H1 (cell line): ENCODE measurements at places on chromosomes 11 and 22. TPM values are rescaled to one million over a fixed set of nuclear protein-coding genes. Genes with fewer than 3 reads are reported as not detected.

The RASSF10 gene
- 1.5 and 1.8 TPM in 2 replicates for total RNA-seq

The HBG2 gene
- not detected in 2 replicates for total RNA-seq

The OR56A5 gene
- total RNA-seq = not detected in 2 replicates

GRCh38 chr11:104968856-104969776, 742 bp upstream of the CASP4 start:
- no peak overlapping the region for H3K27ac ChIP-seq
- H3K27me3 ChIP-seq = no peaks in the 10 kb centered on the region
- 0 out of 2 replicates have a peak, but pooled peaks cover 3% of the 10 kb centered on the region for H3K4me1 ChIP-seq
- H3K4me3 ChIP-seq = no peak overlapping the region
- H3K36me3 ChIP-seq = no peaks in the 10 kb centered on the region

GRCh38 chr11:94737171-94737611, 31.0 kb upstream of the AMOTL1 start:
- H3K27ac ChIP-seq = no peak overlapping the region
- peaks cover 10% of the 10 kb centered on the region for H3K4me1 ChIP-seq
- no peaks in the 10 kb centered on the region for H3K36me3 ChIP-seq
- no peak for DNase-seq
- H3K4me3 ChIP-seq = no peak overlapping the region

- no peaks in the 10 kb centered on the region for H3K27me3 ChIP-seq
- no peak overlapping the region for H3K4me3 ChIP-seq
- H3K27ac ChIP-seq = no peak overlapping the region
- no peak for DNase-seq
- H3K4me1 ChIP-seq = no peaks in the 10 kb centered on the region
These were observed 256.3 kb upstream of the ARHGAP20 start for GRCh38 chr11:110968348-110969062.

GRCh38 chr11:81004576-81004975, 1563.7 kb upstream of the TENM4 start:
- DNase-seq = no peak
- H3K4me3 ChIP-seq = no peak overlapping the region
- H3K27ac ChIP-seq = no peak overlapping the region
- H3K27me3 ChIP-seq = no peaks in the 10 kb centered on the region
- no peaks in the 10 kb centered on the region for H3K4me1 ChIP-seq
- H3K36me3 ChIP-seq = no peaks in the 10 kb centered on the region

- no peak for DNase-seq
- H3K27me3 ChIP-seq = no peaks in the 10 kb centered on the region
- peak overlapping the region; percentile 72; the same call in 1 of the 2 replicates for H3K4me3 ChIP-seq
- peaks cover 32% of the 10 kb centered on the region for H3K36me3 ChIP-seq
- H3K27ac ChIP-seq = no peak overlapping the region
- H3K4me1 ChIP-seq = peaks cover 12% of the 10 kb centered on the region
These were observed 2.3 kb downstream of the CTSC start for GRCh38 chr11:88335284-88335683.

DNA sequence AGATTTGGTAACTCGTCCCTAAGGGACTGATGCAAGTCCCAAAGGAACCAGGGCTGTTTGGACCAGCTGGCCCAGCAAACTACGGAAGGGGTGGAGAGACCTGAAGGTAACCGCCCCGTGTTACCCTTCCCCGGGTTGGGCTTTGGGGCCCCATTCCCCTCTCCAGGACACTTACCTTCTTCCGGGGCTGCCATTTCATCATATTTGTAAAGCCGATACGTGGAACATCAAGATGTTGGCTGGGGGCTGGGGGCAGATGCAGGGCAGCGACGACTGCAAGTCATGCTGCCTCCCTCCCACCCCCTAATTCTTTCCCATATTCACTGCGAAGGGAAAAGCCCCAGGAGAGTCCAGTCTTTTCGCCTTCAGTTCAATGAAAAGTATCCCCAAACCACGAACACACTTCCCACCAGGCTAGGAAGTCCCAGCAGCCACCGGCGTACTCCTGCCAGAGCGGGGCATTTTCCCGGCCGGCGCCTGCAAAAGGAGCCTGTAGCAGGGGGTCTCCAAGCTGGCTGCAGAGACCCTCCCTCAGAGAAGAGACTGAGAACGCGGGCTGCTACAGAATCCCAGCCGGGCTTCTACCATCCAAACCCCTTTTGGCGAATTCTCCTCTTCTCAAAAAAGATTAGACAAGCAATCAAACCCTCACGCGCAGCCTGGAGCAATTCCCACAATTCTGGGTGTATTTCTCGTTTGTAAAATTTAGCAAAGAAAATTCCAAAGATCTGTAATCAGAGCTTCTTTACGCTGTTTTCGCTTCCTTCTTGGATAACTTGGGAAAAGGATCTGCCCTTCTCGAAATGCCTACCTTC, 236.7 kb downstream of the TTC28 start:
- no peaks in the 10 kb centered on the region for H3K36me3 ChIP-seq
- H3K27ac ChIP-seq = no peak overlapping the region
- peak overlapping the region; percentile 75 for H3K4me3 ChIP-seq
- no peaks in the 10 kb centered on the region for H3K4me1 ChIP-seq

GRCh38 chr22:35334004-35334403, 34.3 kb downstream of the TOM1 start:
- no peak overlapping the region for H3K4me3 ChIP-seq
- H3K27ac ChIP-seq = no peak overlapping the region
- H3K36me3 ChIP-seq = no peaks in the 10 kb centered on the region; the same call in 1 of the 2 replicates
- H3K27me3 ChIP-seq = no peaks in the 10 kb centered on the region

- peak overlapping the region; percentile 26; the same call in 1 of the 2 replicates for H3K4me3 ChIP-seq
- H3K27me3 ChIP-seq = peaks cover 4% of the 10 kb centered on the region; the same call in 1 of the 2 replicates
- no peak overlapping the region for H3K27ac ChIP-seq
These were observed 10.0 kb upstream of the MFRP start for GRCh38 chr11:119356349-119357031.

DNA sequence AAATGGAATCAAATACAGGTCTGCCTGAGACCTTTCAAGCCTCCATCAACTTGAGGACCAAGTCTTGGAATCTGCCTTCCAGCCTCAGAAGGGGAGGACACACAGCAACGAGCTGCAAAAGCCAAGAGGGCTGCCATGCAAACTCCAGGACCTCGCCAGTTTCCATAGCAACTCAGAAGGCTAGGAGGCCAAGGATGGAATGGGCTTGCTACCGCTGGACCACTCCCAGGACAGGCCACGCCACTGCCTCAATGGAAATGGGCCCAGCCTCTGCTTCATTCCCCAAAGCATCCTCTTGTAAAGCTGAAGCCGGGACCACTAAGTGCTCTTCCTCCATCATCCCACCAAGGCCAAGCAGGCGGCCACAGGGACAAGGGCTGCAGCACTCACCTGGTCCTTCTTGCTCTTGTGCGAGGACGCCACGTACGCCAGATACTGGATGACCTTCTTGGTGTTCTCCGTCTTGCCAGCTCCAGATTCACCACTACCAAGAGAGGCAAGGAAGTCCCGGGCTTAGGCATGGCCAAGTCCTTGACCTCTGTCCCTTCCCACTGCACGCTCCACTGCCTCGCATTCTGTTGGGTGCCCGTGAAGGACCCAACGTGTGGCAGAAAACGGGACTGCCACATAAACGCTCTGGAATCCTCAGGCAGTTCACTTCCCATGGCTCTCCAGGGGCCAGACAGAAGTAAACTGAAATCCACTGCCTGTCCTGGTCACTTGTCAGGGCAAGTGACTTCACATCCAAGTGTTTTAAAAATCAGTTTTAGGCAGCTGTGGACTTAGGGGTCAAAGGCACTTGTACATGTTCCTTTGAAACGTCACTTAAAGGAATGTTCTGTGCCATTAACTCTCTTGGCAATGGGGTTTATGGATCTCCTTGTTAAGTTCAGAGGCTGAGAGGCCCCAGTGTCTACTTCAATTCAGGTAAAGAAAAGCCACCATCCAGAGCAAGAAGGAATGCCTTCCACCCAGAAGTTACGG, 61.3 kb downstream of the MYH9 start:
- peak overlapping the region; percentile 44; the same call in 1 of the 2 replicates for H3K27ac ChIP-seq
- no peak for DNase-seq
- H3K27me3 ChIP-seq = no peaks in the 10 kb centered on the region
- no peak overlapping the region for H3K4me3 ChIP-seq
- peaks cover 50% of the 10 kb centered on the region for H3K36me3 ChIP-seq

DNA sequence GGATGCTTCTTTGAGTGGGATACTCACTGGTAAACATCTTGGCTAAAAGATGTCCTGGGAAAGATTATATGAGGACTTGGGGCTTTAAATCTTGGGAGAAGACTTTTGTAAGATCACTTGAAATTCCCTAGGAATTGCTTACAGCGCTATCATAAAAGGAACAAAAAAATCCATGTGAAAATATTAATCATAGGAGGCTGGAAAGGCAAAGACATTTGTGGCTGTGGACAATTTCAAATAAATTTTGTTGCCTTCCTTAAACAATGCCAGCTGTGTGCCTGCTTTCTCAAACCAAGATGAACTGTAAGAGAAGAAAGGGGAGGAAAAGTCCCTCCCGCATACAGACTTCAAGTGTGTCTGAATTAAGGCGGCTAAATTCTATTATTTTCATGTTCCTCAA, 75.6 kb downstream of the SNX19 start:
- no peaks in the 10 kb centered on the region for H3K36me3 ChIP-seq
- H3K4me1 ChIP-seq = no peaks in the 10 kb centered on the region; the same call in 1 of the 2 replicates
- H3K4me3 ChIP-seq = no peak overlapping the region
- no peaks in the 10 kb centered on the region; the same call in 1 of the 2 replicates for H3K27me3 ChIP-seq

- no peaks in the 10 kb centered on the region for H3K36me3 ChIP-seq
- no peak overlapping the region for H3K27ac ChIP-seq
- H3K4me1 ChIP-seq = no peaks in the 10 kb centered on the region
- DNase-seq = no peak
- H3K27me3 ChIP-seq = no peaks in the 10 kb centered on the region
These were observed 68.5 kb downstream of the SBF2 start for GRCh38 chr11:10225553-10225952.

DNA sequence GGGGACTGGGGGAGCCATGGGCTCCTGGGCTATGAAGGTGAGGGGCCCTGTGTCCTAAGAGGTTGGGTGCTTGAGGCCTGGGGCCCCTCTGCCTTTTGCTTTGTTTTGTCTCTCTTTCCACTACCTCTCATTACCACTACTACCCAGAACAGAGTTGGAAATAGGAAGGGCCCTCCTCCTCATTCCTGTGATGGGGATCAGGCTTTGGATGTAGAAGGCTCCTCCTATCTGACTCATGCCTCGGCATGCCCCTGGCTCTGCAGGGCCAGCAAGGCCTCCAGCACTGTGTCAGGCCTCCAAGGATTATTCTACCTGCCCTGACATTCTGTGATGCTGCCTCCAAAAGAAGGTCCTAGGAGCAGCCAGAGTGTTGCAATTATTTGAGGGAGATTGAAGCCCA, 766 bp downstream of the IZUMO1R start:
- no peak overlapping the region for H3K4me3 ChIP-seq
- no peak overlapping the region for H3K27ac ChIP-seq
- H3K4me1 ChIP-seq = no peaks in the 10 kb centered on the region; the same call in 1 of the 2 replicates

DNA sequence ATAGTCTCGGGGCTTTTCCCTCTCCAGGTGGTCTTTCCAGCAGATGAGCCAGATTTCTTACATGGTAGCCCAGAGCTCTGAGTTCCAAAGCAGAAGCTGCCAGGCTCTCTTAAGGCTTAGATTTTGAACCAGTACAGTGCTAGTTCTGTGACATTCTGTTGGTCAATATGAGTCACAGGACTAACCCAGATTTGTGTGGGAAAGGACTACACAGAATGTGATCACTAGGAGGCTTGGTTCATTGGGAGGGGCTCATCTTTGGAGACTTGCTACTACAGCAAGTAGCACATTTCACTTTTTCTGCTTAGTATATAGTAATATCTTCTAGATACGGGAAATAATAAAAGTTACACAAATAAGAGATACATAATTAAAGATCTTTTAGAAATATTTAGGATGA, 24.1 kb downstream of the RNF214 start:
- H3K36me3 ChIP-seq = peaks cover 15% of the 10 kb centered on the region
- H3K27ac ChIP-seq = no peak overlapping the region
- no peak overlapping the region for H3K4me3 ChIP-seq
- H3K4me1 ChIP-seq = no peaks in the 10 kb centered on the region
- no peak for DNase-seq

- H3K4me1 ChIP-seq = no peaks in the 10 kb centered on the region
- no peaks in the 10 kb centered on the region for H3K36me3 ChIP-seq
- no peak overlapping the region for H3K4me3 ChIP-seq
- H3K27me3 ChIP-seq = peaks cover 16% of the 10 kb centered on the region
- no peak overlapping the region for H3K27ac ChIP-seq
- DNase-seq = no peak
These were observed 324.5 kb upstream of the PITPNB start for GRCh38 chr22:28243539-28243938.

DNA sequence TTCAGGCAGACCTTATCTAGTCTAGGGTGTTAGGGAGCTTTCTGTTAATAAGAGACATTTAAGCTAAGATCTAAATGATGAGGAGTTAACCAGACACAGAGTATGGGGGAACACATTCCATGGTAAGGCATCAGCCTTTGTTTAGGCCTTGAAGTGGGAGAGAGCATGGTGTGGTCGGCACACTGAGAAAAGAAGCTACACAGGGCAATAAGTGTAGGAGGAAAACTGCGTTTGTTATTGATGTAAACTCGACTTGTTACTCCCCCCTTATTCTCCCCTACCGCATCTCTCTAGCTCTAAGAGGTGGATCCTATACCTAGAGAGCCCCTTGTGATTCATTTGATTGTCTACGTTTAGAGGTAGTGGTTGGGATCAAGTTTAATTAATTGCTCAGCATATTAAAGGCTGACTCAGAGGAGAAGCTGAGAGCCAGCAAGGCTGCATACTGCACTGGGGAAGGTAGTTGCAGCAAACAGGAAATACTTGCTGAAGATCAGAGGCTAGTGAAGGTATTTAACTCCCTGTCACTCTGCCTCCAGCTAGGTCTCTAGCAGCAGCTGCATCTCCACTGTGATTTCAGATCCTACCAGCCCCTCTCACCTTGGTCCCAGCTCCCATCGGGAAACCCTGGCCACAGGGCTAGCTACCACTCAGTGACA, 86.8 kb upstream of the TEAD1 start:
- no peaks in the 10 kb centered on the region for H3K4me1 ChIP-seq
- H3K36me3 ChIP-seq = no peaks in the 10 kb centered on the region
- no peak overlapping the region for H3K27ac ChIP-seq
- no peak for DNase-seq
- H3K27me3 ChIP-seq = no peaks in the 10 kb centered on the region; the same call in 1 of the 2 replicates

GRCh38 chr11:113884361-113884836, 9.0 kb upstream of the USP28 start:
- no peak overlapping the region for H3K27ac ChIP-seq
- no peaks in the 10 kb centered on the region for H3K27me3 ChIP-seq
- no peaks in the 10 kb centered on the region for H3K36me3 ChIP-seq
- peak; percentile 62 for DNase-seq

DNA sequence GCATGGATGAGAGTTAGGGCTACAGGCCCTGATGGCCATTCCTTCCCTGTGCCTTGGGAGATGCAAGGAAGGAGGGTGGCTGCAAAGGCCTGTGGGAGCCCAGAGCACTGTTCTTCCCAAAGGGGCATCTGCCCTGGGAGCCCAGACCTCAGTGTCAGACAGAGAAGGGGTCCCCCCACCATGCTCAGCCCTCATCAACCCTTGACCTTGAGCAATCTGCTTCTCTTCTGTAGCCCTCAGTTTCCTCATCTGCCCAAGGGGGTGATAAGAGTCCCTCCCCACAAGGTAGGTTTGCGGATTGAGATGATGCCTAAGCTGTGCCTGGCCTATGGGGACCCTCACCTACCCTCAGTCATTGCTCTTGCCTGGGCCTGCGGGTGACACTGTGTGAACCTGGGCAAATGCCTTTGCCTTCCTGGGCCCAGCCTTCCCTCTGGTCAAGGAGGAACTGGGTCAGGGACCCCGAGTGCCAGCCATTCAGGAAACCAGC, 47.5 kb downstream of the IGLL5 start:
- no peaks in the 10 kb centered on the region for H3K36me3 ChIP-seq
- H3K27me3 ChIP-seq = peaks cover 1% of the 10 kb centered on the region
- H3K4me3 ChIP-seq = no peak overlapping the region
- no peak for DNase-seq
- no peak overlapping the region for H3K27ac ChIP-seq
